M059J (cell line): ENCODE measurements at places on chromosomes 13 and 19.

- no peak for DNase-seq
Measured at GRCh38 chr19:18520848-18521691, 800 bp downstream of the ELL start.

DNA sequence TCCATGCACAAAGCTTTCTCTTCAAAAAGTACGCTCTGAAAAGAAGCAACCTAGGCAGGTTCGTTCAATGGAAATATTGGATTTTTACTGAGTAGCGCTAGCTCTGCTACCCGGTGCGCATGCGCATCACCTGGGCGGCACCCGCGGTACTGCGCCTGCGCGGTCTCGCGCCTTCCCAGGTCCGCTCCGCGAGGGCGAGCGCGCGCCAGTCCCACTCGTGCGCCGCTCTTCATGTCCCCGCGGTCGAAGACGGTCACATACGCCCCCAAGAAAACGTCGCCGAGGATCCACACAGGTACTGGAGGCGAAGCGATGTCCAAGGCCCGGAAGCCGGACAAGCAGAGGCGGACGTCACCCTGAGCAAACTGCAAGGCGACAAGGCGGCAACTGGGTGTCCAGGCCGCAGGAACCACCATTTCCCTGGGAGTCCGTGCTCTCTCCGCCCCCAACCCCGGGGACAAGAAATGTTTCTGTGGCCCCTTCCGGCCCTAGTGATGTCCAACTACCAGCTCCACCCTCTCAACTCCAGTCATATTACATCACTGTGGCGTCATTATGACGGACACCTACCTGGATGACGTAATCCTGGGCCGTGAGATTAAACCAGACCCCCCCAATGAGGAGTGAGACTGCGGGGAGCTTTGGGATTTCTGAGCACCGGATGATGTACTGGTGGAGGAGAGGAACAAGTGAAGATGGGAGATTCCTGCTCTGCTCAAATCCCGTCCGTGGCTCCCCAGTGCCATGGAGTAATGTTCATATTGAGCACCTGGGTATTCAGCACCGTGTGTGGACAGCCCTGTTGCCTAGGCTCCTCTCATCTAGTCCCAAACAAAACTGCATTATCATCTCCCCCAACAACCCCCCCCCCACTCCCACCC lies 4.8 kb upstream of the KCNC3 start:
- DNase-seq, result peak; percentile 65

- no peak for DNase-seq
Measured at GRCh38 chr13:37216331-37216730, 110.9 kb upstream of the CSNK1A1L start.

- no peak for DNase-seq
Measured at GRCh38 chr19:17109962-17110598, 34.5 kb downstream of the MYO9B start.

- DNase-seq, result peak; percentile 58
Measured at GRCh38 chr19:47613165-47614020, 4.5 kb downstream of the BICRA start.

- no peak for DNase-seq
Measured at GRCh38 chr13:113971471-113972231, 2.2 kb downstream of the C13orf46 start.

- DNase-seq, result no peak
Measured at GRCh38 chr19:23436318-23436717, 41.0 kb upstream of the ZNF91 start.

- DNase-seq, result no peak
Measured at GRCh38 chr19:41801792-41802211, 5.4 kb downstream of the CEACAM3 start.

- DNase-seq, result no peak
Measured at GRCh38 chr19:12936582-12936981, 1.8 kb upstream of the CALR start.

DNA sequence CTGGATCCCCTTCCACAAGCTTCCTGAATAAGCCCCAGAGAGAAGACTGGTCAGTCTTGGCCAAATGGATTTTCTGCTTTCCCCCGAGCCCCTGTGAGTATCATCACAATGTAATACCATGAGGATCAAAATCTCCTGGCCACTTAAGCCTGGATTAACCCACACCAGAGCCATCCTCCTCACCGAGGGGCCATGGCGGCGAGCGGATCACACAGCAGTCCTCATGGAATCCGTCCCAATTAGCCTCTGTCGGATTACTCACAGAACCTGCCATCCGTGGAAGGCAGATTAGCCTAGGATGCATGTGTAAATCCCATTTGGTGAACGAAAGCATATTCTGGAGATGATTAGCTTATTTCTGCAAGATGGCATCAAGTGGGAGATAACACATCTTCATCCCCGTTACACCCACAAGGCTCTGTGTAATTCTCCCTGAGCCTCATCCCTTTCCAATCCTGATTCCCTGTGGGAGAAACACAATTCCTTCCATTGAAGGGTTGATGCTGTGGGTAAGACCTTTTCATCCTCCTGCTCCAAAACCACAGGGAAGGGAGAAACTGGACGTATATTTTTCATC lies 42.5 kb downstream of the GNG7 start:
- DNase-seq, result no peak

GRCh38 chr13:44160591-44161191 lies 212.9 kb upstream of the SERP2 start:
- peak; percentile 66 for DNase-seq

- DNase-seq, result peak; percentile 47
Measured at GRCh38 chr13:99605420-99606323, 104.4 kb downstream of the TM9SF2 start.

- DNase-seq, result no peak
Measured at GRCh38 chr19:21463449-21464105, 41.8 kb upstream of the ZNF429 start.

DNA sequence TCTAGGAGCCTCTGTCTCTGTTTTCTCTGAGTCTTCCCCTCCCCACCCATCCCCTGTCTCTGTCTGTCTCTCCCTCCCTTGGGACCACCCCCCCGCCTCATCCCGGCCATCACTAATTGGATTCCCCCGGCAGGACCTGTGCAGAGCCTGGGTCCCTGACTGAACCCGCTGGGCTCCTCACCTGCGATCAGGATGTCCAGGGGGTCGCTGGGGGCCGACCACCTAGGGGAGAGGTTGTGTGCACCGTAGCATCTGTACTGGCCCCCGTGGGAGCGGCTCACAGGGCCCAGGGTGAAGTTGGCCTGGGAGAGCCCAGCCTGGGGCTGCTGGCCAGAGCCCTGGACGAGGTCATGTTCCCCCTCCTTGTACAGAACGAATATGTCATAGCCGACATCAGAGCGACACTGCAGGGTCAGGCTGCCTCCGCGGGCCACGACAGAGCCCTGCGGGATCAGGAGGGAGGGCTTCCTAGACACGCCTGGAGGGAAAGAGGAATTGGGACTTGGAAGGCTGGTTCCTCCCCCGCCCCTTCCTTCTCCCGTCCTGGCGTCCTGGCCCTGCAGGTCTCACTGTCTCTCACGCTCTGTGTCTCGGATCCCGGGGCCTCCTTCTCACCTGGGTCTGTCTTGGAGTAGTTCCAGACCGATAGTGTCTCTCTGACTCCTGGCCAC lies 1.8 kb downstream of the LILRB5 start:
- DNase-seq, result no peak

DNA sequence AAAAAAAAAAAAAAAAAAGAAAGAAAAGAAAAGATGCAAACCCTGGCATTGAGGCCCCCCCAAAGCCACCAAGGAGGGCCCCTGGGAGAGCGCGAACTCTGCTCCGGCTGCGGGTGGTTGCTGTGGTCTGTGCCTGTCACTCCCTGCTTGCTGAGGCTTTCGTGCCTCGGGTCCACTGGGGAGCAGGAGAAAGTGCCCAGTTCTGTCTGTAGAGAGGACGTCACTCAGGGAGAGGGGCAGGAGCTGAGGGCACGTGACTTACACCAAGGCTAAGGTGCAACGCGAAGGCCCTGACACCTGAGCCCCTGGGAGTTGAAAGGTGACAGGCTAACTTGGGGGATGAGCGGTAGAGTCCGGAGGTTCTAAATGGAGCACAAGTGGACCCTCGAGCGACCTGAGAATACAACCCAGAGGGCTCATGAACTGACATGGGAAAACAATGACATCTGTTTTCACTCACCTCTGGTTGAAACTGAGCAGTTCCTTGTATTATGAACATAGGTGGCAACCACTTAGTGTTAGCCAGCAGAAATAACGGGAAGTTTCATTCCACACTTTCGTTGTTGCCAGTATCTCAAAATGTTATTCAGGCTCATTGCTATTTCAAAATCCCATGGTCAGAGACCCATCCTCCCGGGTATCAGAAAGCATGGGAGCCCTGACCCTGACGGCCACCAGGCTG lies 69.2 kb upstream of the TM9SF2 start:
- DNase-seq, result no peak

- DNase-seq, result no peak
Measured at GRCh38 chr13:60327511-60327910, 69.5 kb upstream of the TDRD3 start.

DNA sequence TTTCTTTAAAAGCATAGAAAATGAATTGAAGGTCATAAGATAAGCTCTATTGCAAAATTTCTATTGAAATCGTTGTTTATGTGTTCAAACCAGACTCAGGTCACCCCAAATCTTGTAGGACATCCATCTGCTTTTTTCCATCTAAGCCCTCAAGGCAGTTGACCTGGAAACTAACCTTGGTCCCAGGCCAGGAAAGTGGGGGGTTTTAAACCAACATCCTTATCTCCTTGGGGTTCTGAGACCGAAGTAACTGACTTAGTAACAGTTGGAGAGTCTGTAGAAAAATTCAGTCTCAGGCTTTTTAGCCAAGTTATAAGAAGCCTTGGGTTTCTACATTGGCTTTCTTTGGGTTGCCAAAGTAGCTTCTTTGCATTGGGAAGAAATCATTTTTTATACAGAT lies 23.4 kb downstream of the ZNF507 start:
- no peak for DNase-seq

DNA sequence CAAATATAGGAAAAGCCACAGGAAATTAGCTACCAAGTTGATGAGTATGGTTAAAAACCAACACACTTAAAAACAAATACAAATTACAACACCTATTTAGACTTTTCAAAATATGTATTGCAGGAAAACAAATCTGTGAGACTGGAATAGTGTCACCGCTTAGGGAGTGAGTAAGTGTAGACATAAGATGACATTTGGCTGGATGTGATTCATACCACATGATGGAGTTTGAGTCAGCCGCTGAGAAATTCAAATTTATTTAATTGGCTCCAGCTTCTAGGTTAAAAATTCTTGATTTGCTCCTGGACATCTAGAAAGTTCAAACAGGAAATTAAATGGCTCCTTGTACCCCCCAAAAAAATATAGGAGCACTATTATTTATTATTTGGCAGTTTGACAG lies 531.7 kb downstream of the SLITRK1 start:
- peak; percentile 19 for DNase-seq
